Neuronal stem cell (in vitro differentiated cells): ENCODE measurements at places on chromosomes 2 and 18.

DNA sequence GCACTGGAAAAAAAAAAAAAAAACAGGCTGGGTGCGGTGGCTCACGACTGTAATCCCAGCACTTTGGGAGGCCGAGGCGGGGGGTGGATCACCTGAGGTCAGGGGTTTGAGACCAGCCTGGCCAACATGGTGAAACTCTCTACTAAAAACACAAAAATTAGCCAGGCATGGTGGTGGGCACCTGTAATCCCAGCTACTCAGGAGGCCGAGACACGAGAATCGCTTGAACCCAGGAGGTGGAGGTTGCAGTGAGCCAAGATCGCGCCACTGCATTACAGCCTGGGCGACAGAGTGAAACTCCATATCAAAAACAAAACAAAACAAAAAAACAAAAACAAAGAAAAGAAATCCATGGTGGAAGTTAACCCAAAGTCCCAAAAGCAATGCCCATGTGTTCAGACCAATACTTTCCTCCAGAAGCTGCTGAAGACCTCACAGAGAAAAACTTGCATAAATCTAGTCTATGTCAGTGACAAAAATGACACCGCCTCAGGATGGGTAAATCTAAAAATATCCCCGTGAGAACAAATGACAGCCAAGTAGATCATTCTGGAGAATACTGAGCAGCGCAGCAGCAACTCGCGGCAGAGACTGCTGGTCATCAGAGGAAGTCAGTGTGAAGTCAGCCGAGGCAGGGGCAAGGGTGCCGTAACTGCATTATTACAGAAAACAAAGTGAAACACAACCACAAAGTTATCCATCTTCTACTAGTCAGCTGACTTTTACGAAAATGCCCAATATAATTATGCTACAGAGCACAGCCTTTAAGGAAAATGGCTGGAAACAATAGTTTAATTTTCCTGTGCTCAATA is 41.0 kb downstream of the LPIN2 start:
- DNase-seq: no peak

DNA sequence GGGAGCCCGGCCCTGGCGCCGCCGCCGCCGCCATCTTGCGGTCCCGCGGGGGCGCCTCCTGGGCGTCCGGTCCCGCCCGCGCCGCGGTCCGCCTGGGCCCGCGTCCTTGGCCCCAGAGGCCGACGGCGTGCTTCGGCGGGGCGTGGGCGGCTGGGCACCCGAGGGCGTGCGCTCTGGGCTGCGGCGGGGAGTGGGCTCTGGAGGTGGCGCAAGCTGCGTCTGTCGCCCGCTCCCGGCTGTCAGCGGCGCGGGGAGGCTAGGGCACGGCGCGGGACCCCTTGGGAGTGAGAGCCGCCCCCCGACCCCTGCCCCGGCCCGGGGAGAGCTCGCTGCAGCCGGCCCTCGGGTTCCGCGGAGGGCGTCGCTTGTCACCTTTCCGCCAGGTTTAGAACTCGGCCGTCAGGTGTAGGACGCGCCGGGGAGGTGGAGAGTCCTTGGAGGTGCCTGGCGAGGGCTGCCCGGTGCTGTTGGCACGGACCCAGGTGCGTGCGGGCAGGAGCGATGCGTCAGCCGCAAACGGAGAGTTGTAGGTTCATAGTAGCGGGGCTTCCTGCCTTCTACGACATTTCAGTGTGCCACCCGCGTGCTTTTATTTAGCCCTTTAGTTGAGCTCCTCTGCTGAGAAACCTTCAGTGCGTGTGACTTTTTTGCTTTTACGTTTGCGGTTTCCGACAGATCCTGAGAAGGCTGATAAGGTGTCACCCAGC is 921 bp downstream of the VAPA start:
- peak; percentile 29 for DNase-seq

- DNase-seq: no peak
Measured at GRCh38 chr2:159907909-159908308, 109.9 kb upstream of the CD302 start.

- no peak for DNase-seq
Measured at GRCh38 chr2:212725180-212725579, 186.6 kb upstream of the ERBB4 start.

GRCh38 chr2:234031207-234031606 is 19.3 kb upstream of the SPP2 start:
- DNase-seq: no peak

DNA sequence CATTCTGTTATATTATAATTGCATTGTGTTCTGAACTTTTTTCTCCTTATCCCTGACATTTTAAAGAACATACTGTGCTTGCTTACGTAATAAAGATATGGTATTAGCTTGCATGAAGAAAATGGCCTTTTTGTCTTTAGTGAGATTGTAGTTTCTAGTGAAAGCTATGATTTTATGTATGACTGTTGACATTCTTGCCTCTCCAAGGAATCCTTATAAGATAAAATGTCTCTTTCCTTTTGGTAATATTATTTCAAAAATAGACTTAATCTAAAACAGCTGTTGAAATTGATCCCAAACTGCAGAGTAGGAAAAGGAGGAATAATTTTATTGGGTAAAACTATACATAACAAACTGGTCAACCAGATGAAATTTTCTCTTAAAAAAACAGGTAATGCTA is 40.8 kb upstream of the CCDC102B start:
- no peak for DNase-seq

GRCh38 chr2:158021226-158021625 is 80.5 kb upstream of the UPP2 start:
- DNase-seq: no peak

DNA sequence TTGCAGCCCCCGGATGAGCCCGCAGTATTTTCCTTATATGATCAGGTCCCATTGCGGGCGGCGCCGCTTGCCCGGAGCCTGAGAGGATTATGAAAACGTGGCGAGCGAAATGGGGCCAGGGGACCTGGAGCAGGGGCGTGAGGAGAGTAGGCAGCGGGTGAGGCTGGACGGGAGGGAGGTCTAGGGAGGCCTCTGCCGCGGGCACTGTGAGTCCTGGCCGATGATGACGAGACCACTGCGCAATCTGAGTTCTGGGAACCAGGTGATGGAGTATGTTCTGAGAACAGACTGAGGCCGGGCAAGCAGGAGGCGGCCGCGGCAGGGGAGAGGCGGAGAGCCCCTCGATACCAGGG is 790 bp upstream of the ACAA2 start:
- DNase-seq: peak; percentile 64

GRCh38 chr2:66897181-66897580 is 462.3 kb downstream of the MEIS1 start:
- no peak for DNase-seq

DNA sequence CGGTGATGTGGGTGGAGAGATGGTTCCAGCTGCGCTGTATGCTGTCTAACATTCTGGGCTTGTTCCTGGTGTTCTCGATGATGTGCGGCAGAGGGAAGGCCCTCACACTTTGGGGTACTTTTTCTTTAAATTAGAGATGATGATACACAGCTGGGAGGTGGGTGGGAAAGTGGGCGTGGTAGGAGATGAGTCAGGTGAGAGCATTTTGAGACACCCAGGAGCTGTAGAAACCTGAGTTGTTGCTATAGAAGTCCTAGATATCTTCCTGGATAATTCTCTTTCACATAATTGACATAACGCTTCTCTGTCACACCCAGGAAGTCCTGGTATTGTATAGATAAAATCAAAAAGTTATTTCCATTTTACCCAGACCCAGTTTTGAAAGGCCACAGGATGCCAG is 103.8 kb upstream of the ALKAL2 start:
- DNase-seq: no peak

DNA sequence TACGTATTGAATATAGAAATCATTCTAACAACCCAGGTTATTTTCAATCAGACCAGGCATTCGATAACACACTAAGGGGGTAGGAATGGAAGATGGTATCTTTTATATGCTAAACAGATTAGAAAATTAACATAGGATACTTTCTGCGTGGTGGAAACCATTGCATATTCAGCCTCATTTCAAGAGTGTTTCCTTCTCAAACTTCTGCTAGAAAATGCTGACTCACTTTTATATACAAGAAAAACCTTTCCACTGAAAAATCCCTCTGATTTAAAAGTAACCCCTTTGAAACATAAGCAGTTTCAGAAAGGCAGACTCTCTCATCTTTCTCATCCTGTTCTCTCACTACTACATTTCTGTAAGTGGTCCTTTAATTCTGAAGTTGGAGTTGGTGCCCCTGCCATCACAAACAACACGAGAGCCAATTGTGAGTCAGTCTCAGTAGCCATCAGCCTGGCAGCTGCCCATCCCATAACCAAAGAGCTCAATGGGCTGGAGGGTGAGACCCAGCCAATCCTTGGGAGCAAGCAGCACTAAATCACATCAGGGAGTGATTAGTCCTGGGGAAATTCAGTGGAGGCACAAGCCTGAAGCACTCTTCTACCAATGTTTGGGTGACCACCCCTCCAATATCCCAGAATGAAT is 343.1 kb downstream of the CELF4 start:
- no peak for DNase-seq

GRCh38 chr2:193505620-193506019 is 1310.9 kb upstream of the TMEFF2 start:
- no peak for DNase-seq

GRCh38 chr18:49094136-49094535 is 143.4 kb upstream of the SMAD7 start:
- no peak for DNase-seq

DNA sequence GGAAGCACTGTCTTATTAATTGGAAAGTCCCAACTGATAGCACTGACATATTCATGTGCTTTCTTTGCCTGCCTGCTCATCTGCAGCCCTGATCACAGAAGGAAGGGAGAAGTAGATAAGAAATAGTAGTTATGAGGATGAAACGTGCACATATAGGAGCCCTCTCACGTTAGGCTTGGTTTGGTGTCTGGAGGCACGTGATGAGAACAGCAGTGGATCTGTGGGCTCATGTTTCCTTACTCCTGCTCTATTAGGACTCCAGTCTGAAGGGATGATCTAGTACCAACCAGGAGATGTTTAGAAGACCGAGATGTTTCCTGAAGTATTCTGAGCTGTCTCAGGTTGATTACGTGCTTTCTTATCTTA is 84.9 kb downstream of the MAP4K4 start:
- DNase-seq: no peak

GRCh38 chr2:28400921-28401320 is 8.3 kb downstream of the FOSL2 start:
- no peak for DNase-seq

- DNase-seq: no peak
Measured at GRCh38 chr2:134161170-134161547, 92.7 kb upstream of the MGAT5 start.

DNA sequence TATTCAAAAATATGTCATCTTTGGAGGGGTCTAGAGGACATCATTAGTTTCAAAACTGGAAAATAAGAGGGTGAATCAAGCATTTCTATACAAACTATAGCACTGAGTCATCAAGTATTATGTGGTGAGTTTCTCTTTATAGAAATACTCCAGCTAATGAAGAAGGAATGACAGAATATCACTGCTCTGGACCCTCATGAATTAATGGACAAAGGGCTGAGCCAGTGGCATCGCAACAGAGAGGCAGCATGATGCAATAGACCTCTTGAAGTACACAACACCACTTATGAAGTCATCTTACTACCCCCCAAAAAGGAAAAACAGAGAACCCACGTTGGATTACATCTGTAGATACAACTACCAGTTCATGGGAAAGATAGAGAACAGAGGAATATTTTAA is 27.4 kb upstream of the EIF2AK3 start:
- no peak for DNase-seq

DNA sequence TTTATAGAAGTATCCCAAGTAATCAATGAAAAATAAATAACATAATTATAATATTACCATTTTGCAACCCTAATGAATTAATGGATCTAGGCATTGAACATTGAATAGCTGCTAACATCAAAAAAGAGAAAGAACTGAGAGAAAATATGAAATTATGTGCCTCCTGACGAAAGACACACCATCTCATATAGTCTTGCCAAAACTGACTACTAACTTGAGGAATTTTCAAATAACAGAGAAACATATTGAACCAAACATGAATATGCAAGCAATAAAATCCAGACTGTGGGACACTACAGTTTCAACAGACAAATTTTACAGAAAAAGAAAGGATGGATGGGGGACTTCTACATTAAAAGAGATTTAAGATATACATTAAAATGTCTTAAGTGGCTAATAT is 165.7 kb downstream of the WDPCP start:
- no peak for DNase-seq

GRCh38 chr2:40284797-40285196 is 167.1 kb downstream of the SLC8A1 start:
- DNase-seq: no peak

DNA sequence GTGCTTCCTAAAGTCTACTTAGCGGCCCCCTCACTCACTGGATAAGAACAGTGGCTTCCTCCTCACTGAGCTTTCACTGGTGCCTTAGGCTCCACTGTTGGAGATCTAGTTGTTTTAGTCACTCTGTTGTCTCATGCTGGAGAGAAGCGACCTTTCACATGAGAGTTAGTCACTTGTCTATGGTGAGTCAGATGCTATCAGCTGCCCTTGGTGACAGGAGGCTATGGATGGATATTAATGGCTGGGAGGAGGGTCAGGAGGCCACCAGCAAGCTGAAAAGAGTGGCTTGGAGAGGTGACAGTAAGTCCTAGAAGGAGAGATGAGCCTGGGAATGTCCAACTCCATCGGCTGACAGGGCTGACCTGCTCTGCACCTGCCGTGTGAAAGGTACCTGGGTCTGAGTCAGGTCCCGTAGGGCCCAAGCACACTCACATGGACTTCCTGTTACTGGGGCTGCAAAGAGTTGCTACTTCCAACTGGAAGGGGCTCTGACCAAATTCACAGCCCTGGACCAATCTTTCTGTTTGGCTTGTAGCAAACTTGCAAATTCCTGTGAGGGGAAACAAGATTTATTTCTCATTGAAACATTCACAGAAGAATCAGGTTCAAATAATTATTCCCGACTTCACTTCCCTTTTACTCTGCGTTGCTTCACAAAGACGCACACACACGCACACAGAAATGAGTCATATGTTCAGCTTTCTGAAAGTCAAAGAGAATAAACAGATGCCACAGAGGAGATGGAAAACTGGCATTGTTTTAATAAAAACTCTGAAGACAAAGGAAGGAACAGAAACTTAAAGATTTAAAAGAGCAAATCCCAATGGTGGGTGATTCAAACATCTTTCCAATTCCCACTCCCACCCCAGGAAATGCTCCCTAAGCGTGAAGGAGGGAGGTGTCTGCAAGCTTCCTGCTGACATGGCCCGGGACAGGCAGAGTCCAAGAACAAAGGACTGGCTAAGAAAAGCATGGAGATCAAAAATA is 203.5 kb upstream of the TWIST2 start:
- no peak for DNase-seq

- DNase-seq: no peak
Measured at GRCh38 chr2:100494712-100495111, 24.4 kb downstream of the NMS start.

- no peak for DNase-seq
Measured at GRCh38 chr18:67282796-67283195, 233.7 kb downstream of the DSEL start.

- no peak for DNase-seq
Measured at GRCh38 chr2:102048465-102048864, 56.7 kb downstream of the IL1R2 start.
